ENCODE measurements at places on chromosomes 7 and 10.
A peak's percentile ranks its signal among the peaks of the same experiment; 100 is the strongest.

GRCh38 chr10:92740762-92741161 lies 51.0 kb downstream of the HHEX start:
- DNase-seq: no peak

DNA sequence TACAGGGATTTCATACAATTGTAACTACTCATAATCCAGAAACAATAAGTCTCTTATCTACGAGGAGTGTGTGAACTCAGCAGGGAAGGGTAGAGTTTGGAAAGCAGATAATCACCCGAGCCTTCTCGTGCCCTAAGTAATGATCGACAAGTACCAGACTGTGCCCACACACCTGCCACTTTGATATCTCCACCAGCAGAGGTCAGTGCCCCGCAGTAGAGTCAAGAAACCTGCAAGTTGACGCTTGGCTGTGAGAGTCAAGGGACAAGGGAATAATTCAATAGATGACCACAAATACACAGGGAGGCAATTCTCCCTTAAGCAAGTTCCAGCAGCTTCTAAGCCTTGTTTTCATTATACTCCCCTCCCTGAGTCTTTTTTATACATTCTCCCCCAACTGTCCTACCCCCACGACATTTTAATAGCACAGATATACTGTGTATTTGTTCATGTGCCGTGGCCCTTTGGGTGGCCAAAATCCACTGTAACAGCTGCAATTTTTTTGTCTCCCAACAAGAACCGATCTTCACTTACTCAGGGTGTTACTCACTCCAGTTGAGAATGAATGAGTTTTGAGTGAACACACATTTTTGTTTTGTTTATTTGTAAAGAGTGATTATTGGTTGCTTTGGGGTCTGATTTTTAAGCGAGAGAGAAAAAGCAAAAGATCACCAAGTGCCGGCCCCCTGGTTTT lies 106.9 kb upstream of the RHEB start:
- no peak for DNase-seq

GRCh38 chr10:24360282-24361127 lies 151.6 kb downstream of the KIAA1217 start:
- DNase-seq: no peak

DNA sequence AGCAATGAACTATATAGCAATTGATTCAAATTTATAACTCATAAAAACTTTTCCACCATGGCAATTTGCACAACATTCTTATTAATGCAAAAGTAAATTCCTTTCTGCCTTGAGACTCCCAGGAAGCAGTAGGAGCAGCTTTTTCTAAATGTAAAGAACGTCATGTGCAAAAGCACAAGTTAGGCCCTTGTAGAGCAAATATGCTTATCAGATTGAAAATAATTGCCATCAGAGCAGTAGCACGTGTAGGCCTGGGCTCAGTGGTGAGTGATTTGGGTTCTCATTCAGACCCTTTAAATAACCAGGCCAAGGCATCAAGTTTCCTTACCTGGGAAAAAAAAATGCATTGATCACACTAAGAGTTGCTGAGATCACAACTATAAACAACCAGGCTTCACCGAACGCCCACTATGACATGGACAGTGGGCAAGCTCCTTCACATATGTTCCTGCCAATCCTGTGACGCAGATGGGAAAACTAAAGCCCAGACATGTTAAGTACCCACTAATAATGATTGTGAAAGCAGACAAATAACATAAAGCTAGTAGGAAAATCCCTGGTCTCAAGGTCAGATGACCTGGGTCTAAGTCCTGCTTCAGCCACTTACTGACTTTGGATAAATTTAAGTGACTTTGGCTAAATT lies 22.1 kb upstream of the SAR1A start:
- no peak for DNase-seq

GRCh38 chr7:155644971-155645509 lies 579 bp downstream of the RBM33 start:
- no peak for DNase-seq

DNA sequence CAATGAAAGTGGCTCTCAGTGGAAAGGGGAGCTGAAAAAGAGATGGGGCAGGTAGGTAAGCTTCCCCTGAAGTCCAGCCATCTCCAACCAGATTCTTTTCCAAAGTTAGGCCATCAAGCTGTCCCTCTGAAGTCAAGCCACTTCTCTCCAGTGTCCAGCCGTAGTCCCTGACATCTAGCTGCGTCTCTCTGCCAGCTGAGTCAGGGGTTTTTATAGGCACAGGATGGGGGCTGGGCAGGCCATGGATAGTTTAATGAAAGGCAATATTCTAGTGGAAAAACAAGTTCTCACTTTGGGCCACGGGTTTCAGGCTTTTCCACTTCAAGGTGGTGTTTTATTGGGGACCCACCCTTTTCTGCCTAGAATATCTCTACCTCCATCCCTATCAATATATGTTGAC lies 36.8 kb downstream of the AVL9 start:
- DNase-seq: no peak

DNA sequence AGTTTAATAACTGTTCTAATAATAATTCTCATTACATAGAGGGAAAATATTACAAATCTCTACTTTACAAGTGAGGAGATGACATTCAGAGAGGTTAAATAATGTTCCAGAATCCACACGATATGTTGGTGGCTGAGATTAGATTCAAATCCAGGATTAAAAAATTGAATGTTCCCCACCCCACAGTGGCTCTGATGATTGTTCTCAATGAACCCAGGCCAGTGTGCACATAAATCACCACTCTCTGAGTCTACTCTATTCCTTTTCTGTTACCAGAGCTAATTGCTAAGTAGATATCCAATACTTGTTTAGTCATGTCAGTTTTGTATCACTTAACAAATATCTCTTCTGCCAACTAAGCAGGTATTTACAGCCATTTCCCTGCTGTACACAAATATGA lies 281.0 kb downstream of the ABCA13 start:
- no peak for DNase-seq

GRCh38 chr7:142636751-142637150 lies 112.5 kb upstream of the PRSS1 start:
- DNase-seq: no peak

DNA sequence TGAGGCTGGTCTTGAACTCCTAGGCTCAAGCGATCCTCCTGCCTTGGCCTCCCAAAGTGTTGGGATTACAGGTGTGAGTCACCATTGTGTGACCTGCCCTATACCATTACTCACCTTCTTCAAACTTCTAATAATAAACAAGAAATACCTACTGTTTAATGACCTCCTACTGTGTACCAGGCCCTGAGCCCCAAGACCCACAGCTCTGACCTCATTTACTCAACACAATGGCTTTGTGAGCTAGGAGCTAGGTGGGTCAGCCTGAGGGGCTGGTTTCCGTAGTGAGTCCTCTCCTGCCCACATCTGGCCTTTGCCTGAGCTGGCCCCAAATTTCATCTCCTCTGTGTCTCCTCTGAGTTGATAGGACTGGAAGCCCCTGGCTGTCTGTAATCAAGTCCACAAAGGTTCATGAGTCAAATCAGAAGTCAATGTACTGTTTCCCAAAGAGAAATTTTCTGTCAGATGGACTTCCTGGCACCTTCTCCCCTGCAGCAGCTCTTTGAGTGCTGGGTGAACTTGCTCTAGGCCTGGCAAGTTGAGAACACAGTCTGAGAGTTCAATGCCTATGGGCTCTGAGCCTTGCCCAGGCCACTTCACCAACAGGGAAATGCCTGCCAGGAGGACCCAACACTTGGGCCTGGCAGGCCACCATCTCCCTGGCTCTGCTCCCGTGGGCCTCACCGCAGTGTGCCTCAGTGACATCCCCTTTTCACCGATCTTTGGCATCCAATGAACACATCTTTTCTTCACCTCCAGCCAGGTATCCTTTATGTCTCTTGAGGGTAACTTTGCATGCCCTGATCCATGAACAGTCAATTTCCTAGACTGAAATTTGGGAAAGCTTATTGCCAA lies 24.0 kb downstream of the NEURL1 start:
- DNase-seq: peak; percentile 18

GRCh38 chr7:6167587-6168476 lies 104.6 kb downstream of the CYTH3 start:
- DNase-seq: no peak

DNA sequence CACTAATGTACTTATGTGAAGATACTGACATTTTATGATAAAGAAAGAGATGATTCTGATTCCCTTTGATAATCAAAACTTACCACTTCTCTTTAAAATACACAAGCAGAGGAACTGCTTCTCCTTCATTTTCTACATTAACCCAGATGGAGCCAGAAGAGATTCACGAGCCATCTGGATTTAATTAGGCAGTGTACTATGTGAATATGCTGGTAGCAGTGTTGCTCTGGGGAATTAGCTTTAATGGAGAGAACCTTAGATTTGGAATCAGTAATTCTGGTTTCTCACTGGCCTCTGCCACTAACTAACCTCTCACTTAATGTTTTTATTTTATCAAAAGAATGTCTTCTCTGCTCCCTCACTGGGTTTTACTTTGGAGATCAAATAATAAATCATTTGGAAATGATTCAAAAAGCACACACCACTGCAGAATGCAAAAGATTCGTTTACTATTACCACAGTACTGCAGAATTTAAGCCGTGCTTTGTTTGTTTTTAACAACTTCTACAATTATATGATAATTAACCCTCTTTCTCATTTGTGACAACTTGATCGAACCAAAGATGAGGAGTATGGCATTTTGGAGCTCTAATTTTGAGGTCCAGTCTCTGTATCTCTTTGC lies 77.5 kb upstream of the PHYHIPL start:
- DNase-seq: no peak

GRCh38 chr7:128197589-128197988 lies 43.5 kb upstream of the LEP start:
- DNase-seq: peak; percentile 65

- no peak for DNase-seq
These were observed 61.4 kb downstream of the AASS start for GRCh38 chr7:122082670-122083069.

DNA sequence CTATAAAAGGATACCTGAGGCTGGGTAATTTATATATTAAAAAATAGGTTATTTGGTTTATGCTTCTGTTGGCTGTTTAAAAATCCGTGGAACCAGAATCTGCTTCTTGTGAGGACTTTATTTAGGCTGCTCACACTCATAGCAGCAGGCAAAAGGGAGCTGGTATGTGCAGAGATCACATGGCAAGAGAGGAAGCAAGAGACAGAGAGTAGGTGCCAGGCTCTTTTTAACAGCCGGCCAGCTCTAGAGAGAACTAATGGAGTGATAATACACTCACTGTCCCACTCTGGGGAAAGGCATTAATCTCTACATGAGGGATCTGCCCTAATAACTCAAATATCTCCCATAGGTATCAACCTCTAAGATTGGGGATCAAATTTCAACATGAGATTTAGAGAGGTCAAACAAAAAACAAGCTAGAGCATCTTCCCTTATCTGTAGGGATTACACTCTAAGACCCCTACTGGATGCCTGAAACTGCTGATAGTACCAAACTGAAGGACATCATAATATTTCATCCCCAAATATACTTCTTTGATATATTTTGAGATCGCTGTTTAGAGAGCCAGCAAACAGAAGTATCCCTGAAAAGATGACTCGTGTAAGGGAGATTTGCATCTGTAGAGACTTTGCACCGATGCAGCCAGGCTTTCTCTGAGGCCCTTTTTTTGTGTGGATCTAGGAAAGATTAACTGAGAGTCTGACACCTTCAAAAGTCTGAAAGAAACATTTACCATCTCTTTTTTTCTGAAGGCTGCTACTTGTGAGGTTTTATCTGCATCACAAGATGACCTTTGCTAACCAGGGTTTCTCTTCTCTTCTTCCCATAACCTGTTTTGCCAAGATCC lies 717.0 kb upstream of the MBL2 start:
- DNase-seq: no peak

DNA sequence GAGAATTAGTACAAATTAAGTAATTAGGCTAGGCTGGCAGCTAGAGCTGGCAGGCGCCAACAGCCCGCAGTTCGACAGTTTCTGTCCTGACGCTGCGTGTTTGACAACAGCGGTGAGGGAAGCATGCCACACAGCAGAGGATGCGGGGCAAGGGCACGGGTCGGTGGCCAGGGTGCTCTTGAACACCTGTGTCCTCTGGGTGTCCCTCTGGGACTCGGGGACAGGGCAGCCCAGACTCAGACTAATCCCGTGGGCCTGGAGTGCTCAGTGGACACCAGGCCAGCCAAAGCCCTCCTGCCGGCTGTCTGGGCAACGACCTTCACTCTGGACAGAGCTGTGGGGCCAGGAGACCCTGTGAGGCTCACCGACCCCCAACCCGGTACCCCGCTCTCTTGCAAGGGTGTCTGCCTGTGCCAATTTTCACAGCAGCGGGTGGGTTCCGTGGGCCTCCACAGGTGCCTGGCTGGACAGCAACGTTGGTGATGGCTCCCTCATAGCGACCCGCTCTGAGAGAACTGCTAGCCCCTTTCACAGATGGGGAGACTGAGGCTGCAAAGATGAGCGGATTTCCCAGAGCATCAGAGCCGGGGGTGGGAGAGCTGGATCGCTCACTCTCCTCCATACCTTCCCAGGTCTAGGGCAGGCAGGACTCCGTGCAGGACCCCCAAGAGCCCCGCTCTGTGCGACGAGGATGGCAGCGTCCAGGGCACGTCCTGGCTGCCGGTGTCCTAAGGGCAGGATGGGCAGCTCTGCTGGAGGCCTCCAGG lies 48.5 kb downstream of the FOXL3 start:
- DNase-seq: no peak

GRCh38 chr7:23098029-23098428 lies 7.6 kb upstream of the KLHL7 start:
- no peak for DNase-seq

DNA sequence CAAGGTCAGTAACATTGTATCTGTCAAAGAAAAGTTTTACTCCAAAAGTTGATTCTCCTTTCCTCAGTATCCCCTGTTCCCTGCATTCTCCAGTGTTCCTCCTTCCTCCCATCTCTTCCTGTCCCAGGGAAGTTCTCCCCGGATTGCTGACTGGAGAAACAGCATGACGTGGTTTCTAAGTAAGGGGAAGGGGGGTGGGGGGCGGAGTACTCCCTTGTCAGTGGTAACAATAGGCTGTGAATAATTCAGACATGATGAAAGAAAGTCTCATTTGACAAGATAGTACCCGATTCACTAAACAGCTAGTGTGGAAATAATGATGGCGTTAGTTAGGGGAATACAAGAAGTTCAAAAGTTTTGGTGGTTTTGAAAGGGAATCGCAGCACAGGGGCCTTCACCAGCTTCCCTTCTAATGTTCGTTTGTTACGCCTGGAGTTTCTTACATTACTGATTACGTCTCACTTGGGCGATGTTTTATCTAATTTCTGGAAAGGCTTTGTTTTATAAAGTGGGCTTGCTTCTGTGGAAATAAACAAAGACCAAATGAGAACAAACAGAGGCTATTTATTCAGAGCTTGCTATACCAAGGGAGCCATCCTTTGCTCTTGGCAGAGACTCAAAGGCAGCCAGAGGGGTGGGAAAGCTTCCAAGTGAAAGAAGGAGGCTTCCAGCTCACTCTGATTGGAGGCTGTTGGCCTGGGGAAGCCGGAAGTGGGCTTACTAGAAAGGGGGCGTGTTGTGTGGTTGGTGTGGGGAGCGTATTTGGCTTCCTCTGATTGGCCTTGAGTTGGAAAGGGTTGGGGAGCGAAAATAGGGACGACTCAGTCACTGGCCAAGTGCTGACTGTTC lies 453.7 kb downstream of the SDK1 start:
- DNase-seq: no peak

GRCh38 chr10:109780997-109781396 lies 142.3 kb downstream of the XPNPEP1 start:
- DNase-seq: no peak
